ENCODE measurements at places on chromosomes 6 and 20.

DNA sequence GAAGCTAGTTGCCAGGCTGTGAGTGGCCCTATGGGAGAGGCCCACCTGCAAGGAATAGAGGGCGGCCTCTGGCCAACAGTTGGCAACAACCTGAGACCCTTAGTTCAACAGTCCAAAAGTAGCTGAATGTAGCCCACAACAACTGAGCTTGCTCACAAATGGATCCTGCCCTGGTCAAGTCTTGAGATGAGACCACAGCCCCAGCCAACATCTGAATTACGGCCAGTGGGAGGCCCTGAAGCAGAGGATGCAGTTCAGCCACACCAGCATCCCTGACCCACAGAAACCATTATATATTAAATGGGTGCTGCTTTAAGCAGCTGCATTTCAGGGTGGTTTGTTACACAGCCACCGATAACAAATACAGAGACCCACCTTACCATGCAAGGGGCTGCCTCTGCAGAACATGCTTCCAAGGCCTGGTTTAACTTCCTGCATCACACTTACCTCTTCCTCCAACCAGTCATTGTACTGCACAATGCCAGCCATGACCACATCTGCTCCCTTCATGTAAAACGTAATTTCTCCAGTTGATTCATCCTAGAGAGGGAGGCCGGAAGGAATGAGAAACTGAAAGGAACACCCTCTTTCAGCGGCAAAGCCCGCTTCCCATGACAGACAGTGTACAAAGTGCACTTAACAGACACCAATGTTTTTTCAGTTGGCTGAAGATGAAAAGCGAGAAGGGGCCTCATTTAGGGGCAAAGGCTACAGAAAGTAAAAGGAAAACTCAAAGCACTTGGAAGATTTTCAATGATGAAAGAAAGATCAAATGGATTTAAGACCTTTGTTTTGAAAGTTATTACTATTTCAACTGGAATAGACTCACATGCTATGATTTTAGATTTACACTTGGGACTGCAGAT lies 86.2 kb upstream of the NFATC2 start:
- no peak for DNase-seq

DNA sequence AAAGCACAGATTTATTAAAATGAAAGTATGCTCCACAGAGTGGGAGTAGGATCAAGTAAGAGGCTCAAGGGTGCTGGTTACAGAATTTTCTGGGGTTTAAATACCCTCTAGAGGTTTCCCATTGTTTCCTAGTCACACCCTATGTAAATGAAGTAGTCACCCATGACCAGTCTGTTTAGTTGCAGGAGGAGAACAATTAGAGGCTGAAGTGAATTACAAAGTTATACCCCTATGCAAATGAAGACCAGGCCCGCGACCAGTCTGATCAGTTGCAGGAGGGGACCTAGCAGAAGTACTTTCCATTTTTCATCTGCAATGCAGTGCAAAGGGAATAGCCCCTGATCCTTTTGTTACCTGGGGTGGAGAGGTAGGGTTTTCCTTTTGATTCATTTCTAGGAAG lies 11.8 kb upstream of the FILIP1 start:
- no peak for DNase-seq

GRCh38 chr6:48986105-48986504 lies 476.9 kb downstream of the MMUT start:
- no peak for DNase-seq

- DNase-seq = no peak
Measured at GRCh38 chr6:107068691-107069630, 41.0 kb downstream of the MTRES1 start.

DNA sequence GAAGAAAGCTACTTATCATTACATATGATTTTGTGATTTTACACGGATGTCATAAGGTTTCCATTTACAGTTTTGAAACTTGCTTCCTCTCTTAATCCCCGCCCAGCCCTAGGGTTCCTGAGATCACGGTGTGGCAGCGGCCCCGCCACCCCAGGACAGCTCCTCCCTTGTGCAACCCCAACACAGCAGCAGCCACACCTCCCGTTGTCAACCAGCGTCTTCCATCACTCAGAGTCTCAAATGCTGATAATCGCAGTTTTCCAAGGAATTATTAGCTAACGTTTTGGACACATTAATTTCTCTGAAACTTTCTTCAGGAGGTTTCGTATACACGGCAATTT lies 204.8 kb downstream of the THBS2 start:
- DNase-seq = no peak

DNA sequence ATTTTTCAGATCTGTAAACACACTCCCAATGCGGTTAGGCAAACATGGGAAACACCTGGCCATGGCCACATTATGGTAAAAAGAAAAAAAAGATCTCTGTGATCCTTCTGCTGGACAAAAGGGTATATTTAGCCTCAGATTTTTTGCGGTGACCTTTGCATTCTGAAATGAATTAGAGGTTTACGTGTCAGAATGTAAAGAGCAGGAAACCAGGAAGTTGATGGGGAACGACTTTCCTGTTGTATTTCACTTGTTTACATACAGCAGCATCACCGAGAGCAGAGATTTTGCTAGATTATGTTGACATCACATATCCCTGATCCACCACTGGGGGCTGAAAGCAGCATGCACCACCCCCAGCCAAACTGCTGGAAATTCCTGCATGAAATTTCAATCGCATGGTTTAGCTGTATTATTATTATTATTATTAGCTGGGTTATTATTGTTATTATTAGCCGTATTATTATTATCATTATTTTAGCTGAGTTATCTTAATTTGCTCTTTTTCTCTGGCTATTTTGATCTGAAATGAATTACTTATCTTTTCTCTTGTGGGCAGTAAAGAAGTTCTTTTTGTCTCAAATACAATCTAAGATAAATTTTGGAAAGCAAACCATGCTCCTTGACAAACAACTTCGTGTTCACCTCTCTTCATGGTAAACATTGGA lies 189.4 kb downstream of the ZFP64 start:
- DNase-seq = no peak

GRCh38 chr6:82781620-82782204 lies 283.9 kb downstream of the UBE3D start:
- DNase-seq = no peak

DNA sequence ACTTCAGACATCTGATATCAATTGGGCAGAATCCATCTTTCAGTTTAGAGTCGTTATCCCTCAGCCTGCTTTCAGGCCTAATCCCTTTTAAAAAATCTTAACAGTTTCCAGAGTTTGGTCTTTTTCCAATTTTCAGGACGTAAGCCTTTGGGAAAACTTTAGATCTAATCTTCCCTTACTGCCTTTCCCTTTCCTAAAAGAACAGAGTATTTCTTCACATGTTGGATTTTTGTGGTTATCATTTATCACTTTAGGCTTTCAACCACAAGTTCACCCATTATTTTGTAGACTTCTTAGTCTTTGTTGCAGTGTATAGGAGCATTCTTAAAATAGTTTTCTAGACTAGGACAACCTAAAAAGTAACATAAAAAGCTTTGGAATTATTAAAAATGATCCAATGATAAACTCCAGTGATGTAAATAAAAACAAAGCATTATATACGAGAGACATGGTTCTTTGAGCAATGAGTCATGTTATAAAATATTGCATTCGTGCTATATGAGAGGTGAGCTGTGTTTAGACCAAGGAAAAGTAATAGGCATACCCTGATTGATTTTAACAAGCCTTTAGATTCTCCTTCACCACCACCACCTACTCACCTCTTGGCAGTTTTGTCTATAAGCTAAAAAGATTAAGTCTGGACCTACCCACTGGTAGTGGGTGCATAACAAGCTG lies 90.4 kb upstream of the MCHR2 start:
- DNase-seq = no peak

- DNase-seq = no peak
Measured at GRCh38 chr20:29472606-29473005, 1784.9 kb upstream of the DEFB115 start.

- DNase-seq = no peak
Measured at GRCh38 chr6:42007286-42008137, 42.8 kb upstream of the TAF8 start.

DNA sequence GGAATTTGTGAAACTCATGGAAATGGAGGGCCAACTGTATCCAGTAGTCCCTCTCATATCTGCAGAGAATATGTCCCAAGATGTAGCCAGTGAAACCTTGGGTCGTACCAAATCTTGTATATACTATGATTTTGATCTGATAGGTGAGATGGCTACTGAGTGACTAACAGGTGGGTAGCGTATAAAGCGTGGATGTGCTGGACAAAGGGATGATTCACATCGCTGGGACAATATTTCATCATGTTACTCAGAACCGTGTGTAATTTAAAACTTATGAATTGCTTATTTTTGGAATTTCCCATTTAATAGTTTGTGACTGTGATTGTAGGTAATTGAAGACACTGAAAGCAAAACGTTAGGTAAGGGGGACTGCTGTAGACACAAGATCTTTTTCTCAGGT lies 144.1 kb downstream of the SMAP1 start:
- DNase-seq = no peak

DNA sequence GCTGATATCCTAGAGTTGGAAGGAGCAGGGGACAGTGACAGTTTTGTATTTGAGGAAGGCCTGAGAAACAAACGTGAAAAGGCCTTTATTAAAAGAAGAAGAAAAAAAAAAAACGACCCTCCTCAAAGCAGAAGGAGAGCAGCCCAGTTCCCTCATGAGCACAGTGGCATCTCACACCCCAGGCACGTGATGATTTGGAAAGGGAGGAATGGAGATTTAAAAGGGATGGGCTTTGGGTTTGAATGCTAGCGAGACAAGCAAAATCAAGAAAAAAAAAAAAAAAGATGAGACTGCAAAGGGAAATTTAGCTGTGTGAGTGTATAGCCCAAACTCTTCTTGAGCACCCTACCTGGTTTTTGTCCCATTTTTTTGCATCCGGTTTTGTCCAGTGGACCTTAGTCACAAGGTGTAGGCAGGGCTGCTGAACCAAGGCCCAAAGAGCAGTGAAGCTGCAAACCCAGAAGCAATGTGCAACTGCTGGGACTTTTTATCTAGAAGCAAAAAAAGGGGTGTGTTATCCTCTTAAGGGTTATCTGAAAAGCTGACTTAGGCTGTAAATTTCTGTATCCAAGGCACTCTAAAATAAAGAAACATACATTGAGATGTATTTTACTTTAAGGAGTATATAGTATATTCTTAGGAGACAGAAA lies 54.5 kb upstream of the RREB1 start:
- no peak for DNase-seq

- no peak for DNase-seq
Measured at GRCh38 chr6:129603741-129604140, 106.2 kb downstream of the ARHGAP18 start.

GRCh38 chr6:52728394-52728793 lies 34.9 kb downstream of the GSTA2 start:
- DNase-seq = no peak

- no peak for DNase-seq
Measured at GRCh38 chr6:133339543-133340384, 98.6 kb downstream of the EYA4 start.

DNA sequence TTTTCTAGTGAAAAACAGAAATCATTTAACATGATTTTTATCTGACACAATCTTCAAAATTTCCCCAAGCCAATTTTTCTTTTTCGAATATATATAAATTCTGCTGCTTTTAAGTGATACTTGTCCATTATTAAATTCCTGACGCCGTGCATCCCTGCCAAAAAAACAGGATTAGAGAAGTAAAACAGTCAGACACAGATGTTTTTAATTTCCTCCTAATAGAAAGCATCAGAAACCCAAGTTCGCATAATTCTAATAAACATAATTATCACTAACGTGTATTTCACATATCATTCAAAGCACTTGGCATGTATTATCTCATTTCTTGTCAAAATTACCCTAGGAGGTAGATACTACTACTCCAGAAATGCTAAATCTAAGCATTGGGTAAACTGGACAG lies 179.5 kb downstream of the ZFP64 start:
- no peak for DNase-seq

DNA sequence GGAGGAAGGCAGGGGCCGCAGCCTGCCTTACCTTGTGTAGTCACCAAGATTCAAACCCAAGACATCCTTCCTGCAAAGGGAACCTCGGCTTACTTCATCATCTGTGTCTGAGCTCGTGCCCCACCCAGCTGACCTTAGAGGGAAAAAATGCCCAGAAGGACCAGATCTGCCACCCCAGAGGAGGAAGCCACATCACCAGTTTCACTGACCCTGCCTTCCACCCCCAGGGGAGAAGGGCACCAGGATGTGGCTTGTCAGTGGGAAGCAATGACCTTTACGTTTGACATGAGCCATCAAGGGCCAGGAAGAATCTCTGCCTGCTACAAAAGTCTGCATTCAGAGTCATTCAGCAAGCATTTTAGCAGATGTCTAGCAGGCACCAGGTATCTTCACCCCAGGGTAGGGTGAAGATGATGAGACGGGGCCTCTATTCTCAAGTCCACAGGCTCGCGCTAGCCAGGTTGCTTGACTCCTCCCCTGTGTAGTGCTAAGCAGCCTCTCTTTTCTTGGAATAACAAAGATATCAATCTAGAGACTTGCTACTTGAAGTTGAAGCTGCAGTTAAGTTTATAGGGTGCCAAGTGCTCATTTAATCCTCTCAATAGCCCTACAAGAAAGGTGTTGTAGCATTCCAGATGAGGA lies 28.1 kb downstream of the HM13 start:
- DNase-seq = no peak

All from dorsolateral prefrontal cortex (tissue), 122 donors.